AG10803 (cell line): ENCODE measurements at places on chromosomes 3 and 15.

- no peak for DNase-seq
These were observed 4.0 kb upstream of the CFAP100 start for GRCh38 chr3:126390751-126391150.

GRCh38 chr3:184460276-184460675 lies 80.4 kb downstream of the CHRD start:
- DNase-seq: no peak

DNA sequence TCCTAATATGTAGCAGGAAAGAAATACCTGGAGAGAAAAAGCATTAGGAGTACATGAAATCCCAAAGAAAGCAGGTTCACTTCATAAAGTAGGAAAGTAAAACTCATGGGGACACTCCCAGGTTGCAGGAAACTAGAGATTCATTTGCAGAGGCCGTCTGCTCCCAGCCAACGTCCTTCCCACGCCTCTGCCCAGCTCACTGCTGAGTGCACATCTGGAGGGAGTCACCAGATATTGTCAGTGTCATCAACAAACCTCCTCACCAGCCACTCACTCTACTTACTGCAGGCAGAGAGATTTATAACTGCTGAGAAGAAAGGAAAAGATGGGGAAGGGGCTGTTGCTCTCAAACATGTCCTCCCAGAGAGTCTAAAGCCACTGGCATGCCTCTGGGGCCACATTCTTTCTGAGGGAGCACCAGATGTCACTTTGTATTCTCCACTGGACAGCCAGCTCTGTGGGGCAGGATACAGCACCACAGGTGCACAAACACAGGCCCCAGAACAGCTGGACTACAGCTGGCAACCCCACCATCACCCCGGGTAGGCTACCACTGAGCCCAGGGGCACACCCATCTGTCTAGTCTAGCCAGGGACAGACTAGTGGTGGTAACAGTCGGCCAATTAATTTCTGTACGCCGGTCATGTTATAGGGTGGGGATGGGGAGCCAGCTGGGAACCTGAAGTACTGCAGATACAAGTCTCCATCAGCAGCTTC lies 64.5 kb downstream of the NPTN start:
- no peak for DNase-seq

DNA sequence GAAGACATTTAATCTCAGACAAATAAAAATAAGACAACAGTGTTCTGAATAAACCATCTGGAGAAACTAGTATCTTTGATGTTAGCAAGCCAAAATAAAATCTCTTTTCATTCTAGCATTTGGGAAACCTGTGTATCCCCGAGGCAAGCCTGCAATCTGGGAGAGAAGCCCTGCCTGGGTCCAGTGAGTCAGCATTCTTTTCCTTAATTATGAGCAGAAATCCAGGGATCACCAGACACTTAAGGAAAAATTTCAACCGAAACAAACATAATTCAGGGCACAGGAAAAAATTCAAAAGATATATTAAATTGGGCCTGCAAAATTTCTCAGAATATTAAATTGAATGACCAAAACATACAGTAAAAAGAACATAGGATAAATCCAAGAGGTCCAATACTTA lies 4.2 kb downstream of the NCBP2 start:
- DNase-seq: no peak

DNA sequence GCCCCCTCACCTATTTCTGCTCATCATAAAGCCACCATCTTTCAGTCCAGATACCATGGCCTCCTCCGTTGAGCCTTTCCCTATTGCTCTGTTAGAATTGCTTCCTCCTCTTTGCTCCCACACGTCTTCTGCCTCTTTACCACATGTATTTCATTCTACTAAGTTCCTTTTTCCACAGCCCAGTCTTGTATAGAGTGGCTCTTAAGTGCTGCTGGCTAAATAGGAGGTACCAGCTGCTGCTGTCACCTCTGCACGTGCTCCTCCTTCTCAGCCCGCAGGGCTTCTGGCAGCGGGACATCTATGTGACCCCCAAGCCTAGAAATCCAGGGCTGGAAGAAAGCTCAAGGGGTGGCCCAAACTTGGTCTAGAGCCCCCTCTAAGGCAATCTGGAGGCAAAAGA lies 38.8 kb upstream of the PLXND1 start:
- no peak for DNase-seq
